B cell (primary cell): ENCODE measurements at places on chromosomes 12 and 14.

- no peak for DNase-seq
Measured at GRCh38 chr14:94115631-94116030, 5.1 kb downstream of the IFI27 start.

DNA sequence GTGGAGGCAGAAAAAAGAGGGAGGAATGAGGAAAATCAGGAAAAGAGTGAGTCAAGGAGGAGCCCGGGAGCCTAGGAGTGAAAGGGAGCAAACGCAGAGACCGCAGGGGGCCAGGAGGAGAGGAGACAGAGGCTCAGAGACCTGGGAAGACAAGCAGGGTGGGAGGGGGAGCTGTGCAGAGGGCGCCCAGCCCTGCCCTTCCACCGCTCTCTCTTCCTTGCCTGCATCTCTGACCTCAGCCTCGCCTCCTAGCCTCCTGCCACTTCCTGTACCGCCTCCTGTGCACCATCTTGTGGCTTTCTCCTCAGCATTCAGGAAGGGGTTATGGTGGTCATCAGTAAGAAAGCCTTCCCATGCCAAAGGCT is 1.3 kb downstream of the CLSTN3 start:
- no peak for DNase-seq

- no peak for DNase-seq
Measured at GRCh38 chr12:22799503-22799902, 174.5 kb downstream of the ETNK1 start.

DNA sequence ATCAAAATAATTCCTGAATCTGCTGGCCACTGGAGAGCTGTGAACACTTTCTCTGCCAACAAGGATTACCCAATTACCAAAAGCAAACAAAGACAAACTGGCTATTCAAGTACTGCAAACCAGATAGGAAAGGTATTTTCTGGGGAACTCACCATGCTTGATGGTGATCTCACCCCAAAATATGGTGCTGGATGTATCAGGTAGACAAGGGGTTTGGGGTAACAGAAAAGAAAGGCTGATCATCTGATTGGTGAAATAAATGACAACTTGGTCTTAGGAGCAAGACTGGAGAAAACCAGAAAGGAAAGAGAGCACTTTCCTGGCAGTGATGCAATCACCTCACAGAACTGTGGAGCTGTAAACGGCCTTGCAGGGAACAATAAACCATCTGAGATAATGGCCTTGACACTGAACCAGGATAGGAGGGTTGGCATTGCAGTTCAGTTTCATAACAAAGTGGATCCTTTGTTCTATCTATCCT is 31.0 kb upstream of the NPFF start:
- no peak for DNase-seq

DNA sequence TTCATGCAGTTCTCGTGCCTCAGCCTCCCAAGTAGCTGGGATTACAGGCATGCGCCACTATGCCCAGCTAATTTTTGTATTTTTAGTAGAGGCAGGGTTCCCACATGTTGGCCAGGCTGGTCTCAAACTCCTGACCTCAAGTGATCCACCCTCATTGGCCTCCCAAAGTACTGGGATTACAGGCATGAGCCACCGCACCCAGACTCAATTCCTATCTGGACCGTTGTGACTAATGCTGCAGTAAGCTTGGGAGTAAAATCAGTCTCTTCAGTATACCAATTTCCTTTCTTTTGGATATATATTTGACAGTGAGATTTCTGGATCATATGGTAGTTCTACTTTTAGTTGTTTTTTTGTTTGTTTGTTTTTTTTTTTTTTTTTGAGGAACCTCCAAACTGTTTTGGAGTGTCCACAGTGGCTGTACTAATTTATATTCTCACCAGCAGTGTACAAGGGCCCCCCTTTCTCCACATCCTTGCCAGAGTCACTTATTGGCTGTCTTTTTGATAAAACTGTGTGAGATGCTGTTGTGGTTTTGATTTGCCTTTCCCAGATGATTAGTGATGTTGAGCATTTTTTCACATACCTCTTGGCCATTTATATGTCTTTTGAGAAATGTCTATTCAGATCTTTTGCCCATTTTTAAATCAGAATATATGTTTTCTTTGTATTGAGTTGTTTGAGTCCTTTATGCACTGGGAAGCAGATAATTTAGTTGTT is 37.3 kb upstream of the EVL start:
- no peak for DNase-seq

GRCh38 chr14:74490486-74490885 is 2.6 kb downstream of the NPC2 start:
- no peak for DNase-seq

GRCh38 chr12:101597164-101597563 is 2.4 kb downstream of the MYBPC1 start:
- DNase-seq: no peak

- DNase-seq: peak; percentile 31
Measured at GRCh38 chr12:71392521-71393145, 47.0 kb upstream of the LGR5 start.
